ENCODE measurements at places on chromosomes 3 and 15.

DNA sequence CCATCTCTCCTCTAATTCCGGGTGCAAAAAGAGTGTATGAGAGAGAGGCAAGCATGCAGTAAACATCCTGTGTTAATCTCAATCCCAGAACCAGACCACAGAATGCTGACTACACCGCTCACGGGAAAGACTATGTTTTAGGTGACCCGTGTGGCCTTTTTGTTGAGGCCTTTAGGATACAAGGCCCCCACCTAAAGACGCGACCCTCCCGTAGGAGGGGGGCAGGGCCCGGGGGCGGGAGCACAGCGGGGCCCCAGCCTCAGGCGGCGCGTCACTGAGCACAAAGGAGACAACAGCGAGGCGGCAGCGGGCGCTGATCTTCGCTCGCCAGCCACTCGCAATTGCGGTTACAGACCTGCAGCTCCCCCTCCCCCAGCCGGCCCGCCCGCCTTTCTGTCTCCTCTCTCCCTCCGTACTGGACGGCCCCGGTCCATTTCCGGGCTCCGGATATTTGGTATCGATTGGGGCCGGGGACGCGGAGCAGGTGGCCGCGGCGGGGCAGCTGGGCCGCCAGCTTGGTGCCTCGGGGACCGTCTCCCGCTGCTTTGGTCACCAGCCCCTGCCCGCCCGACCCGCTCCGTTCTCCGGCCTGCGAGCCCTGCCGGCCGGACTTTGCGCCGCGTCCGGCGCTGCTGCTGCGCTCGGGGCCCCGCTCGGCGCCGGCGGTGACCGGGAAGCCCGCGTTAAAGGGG lies at the start of gene CCDC50:
TSS of gene CCDC50 (plus strand) at position 433 of the 692 bp plus-strand sequence. CDS start 281 bp downstream, outside the sequence.
- DNase-seq, result peak; percentile 72

GRCh38 chr3:152319831-152320617 lies 51.3 kb downstream of the MBNL1 start:
- no peak for DNase-seq

DNA sequence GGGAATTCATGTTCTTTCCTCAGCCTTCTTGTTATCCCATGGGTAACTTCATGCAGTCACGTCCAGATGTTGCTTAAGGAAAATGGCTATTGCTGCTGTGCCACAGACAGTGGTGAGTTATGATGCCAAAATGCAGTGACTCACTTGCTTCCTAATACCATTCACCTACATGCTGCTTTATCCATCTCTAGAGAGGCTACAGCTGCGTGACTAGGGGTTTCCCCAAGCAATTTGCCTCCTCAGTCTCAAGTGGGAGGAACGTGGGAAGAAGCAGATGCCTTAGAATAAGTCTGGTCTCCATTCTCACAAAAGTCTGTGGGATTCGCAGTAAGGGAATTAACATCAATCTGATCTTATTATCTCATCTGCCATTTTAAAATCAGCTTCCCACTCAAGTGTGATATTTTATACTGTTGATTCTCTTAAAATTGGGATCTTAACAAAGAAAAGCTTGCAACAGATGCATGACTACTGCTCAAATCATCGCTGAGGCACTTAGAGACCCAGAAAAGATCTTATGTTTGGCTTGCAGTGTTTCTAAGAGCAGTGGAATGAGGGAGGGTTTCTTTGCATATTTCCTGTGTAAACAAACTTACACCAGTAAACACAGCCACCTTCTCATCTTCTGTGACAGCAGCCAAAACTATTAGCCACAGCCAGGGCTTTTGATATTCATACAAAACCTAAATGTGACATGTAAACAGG lies 62.0 kb upstream of the ACP3 start:
- DNase-seq, result no peak

GRCh38 chr3:71227270-71227661 lies 356.3 kb downstream of the FOXP1 start:
- no peak for DNase-seq

GRCh38 chr15:52324109-52324508 lies 28.5 kb upstream of the MYO5C start:
- DNase-seq, result no peak

DNA sequence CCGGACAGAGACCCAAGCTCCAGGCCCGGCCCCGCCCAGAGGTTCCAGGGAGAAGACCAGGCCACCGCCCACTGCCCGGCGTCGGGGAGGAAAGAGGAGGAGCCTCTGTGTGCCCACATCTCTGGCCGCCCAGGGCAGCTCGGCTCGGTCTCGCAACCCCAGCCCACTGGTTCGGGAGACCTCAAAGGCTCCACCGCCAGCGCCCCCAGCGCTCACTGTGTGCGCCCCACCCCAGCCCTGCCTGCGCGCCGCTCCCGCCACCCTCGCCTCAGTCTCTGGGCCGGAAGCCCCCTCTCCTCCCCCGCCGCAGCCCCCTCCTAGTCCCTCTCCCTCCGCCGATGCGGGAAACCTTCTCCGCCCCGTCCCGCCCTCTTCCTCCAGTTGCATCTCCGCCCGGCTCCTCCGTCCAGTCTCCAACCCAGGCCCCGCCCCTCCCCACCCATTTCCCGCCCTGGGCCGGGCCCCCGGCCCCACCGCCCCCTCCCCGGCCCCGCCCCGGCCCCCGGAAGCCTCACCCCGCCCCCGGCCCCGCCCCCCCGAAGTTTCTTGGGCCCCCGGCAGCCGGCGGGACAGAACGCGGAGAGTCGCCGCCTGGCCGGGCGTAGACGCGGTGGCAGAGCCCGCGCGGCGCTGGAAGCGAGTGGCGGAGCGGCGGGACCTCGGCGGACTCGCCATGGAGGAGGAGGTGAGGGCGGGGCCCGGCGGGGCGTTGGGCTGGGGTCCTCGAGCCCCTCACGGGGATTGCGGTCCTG lies at the start of gene PLEKHO2:
TSS of gene PLEKHO2 (plus strand) at position 572 of the 752 bp plus-strand sequence. CDS start at position 674, 102 bp downstream.
- DNase-seq, result peak; percentile 94

DNA sequence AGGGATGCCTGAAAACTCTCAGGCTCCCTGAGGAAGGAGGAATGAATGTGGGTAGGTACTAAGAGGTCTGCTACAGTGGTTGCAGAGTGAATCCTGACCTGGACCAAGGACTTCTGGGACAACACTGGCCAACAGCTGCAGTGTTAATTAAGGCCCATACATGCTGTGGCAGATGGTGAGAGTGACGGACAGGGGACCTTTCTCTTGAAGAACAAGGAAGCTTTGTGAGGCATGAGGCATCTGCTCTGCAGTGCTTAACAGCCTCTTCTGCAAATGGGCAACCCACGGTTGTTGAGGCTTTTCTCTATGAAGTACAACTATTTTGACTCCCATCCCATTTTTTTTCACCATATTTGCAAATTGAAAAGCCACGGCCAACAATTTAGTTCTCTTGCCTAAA lies 26.6 kb upstream of the ACAN start:
- no peak for DNase-seq

- DNase-seq, result no peak
Measured at GRCh38 chr3:36482256-36482655, 102.0 kb downstream of the STAC start.

GRCh38 chr3:48898383-48899234 lies at the start of gene SLC25A20:
SLC25A20 (minus strand) TSS chr3:48898882; CDS start chr3:48898794, 88 bp downstream.
- DNase-seq, result peak; percentile 74

DNA sequence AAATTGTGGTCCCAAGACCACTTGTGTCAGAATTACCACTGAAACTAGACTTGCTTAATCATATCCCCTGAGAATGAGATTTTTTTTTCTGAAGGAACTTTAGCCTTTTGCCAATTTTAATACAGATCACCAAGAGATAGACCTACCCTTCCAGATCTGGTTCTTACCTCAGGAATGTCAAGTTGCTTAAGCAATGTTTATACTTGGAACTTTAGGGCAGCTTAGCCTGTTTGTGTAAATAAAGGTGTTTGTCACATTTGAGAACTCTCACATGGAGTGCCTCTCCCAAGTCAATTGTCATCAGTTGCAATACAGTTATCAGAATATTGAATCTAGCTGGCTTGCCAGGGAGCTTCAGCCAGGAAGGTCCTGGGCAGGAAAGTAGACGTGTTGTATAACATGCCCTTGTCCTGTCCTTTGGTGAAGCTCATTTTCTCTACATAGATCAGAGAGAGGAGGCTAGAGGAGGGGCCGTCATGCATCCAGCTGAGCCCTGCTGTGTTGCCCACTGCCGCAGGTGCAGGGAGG lies 3.9 kb downstream of the GPD1L start:
- DNase-seq, result no peak

- no peak for DNase-seq
Measured at GRCh38 chr3:69214241-69214640, 91.8 kb upstream of the LMOD3 start.

GRCh38 chr3:36525115-36525801 lies 145.0 kb downstream of the STAC start:
- no peak for DNase-seq

GRCh38 chr15:75928680-75929608 lies 25.3 kb downstream of the FBXO22 start:
- DNase-seq, result peak; percentile 75

DNA sequence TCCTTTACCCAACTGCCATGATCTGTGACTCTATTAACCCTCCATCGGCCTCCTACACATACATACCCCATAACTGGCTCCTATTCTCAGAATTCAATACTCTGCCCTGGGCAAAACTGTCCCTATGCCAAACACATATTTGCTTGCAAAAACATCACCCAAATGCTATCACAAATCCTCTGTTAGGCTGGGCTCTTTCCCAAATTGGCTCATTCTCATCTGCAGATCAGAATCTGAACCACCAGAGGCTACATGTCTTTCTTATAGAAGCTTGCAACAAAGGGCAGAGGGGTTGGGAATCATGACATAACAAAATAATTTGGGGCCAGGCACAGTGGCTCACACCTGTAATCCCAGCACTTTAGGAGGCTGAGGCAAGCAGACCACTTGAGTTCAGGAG lies 45.4 kb upstream of the GOLM2 start:
- no peak for DNase-seq

Measured in NAMALWA (cell line).